ENCODE measurements at places on chromosomes 16 and 17. TPM values are rescaled to one million over a fixed set of nuclear protein-coding genes. Genes with fewer than 3 reads are reported as not detected.

Gene ST3GAL2
- polyA plus RNA-seq: 17.5 TPM

Gene TGFB1I1
- polyA plus RNA-seq: 0.38 TPM

Gene CCDC78
- polyA plus RNA-seq: 0.45 TPM

Gene PIMREG
- 0.41 TPM for polyA plus RNA-seq

Gene RBFOX1
- not detected for polyA plus RNA-seq

Gene DRG2
- 36.4 TPM for polyA plus RNA-seq

Gene PCTP
- polyA plus RNA-seq: 9.7 TPM

Gene GDPD3
- polyA plus RNA-seq: not detected

Gene RND2
- not detected for polyA plus RNA-seq

Gene SNN
- 22.7 TPM for polyA plus RNA-seq

Gene SRL
- polyA plus RNA-seq: not detected

Gene WSCD1
- not detected for polyA plus RNA-seq
